HT-29 (cell line): ENCODE measurements at places on chromosomes 11 and 22.

GRCh38 chr11:79100093-79100910, 340.5 kb downstream of the TENM4 start:
- peak; percentile 71 for DNase-seq

DNA sequence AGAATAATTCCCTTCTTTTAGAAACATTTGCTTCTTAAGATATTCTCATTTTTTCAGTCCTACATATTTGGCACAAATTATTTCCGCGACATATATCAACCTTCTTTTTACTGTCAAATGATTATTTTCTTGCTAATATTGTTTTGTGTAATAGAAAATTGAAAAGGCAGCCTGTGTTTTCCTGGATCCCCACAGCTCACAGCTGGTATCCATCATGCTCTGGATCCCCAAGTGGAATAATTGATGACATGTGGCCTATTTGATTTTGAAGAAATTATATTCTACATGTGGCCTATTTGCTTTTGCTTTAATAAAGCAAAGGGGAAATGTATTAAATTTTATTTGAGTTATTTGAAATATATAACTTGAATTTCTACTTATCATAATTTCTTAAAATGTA, 199.4 kb upstream of the LUZP2 start:
- no peak for DNase-seq

GRCh38 chr11:104602643-104603042, 295.6 kb downstream of the CASP12 start:
- DNase-seq: no peak

- no peak for DNase-seq
These were observed 14.0 kb downstream of the PANX1 start for GRCh38 chr11:94142308-94143281.

GRCh38 chr22:32536352-32536751, 61.7 kb downstream of the FBXO7 start:
- no peak for DNase-seq

GRCh38 chr22:32660292-32660691, 141.2 kb upstream of the TIMP3 start:
- peak; percentile 77 for DNase-seq

DNA sequence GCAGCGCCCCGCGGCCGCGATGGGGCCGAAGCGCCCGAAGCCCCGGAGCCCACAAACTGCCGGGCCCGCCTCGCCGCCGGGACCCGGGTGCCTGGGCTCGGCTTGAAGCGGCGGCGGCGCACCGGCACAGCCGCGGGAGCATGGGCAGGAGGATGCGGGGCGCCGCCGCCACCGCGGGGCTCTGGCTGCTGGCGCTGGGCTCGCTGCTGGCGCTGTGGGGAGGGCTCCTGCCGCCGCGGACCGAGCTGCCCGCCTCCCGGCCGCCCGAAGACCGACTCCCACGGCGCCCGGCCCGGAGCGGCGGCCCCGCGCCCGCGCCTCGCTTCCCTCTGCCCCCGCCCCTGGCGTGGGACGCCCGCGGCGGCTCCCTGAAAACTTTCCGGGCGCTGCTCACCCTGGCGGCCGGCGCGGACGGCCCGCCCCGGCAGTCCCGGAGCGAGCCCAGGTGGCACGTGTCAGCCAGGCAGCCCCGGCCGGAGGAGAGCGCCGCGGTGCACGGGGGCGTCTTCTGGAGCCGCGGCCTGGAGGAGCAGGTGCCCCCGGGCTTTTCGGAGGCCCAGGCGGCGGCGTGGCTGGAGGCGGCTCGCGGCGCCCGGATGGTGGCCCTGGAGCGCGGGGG, 346 bp downstream of the FJX1 start:
- peak; percentile 36 for DNase-seq

- no peak for DNase-seq
These were observed 13.0 kb upstream of the OPCML start for GRCh38 chr11:133545199-133545803.

GRCh38 chr11:123683428-123684170, 29.2 kb upstream of the SCN3B start:
- DNase-seq: no peak

DNA sequence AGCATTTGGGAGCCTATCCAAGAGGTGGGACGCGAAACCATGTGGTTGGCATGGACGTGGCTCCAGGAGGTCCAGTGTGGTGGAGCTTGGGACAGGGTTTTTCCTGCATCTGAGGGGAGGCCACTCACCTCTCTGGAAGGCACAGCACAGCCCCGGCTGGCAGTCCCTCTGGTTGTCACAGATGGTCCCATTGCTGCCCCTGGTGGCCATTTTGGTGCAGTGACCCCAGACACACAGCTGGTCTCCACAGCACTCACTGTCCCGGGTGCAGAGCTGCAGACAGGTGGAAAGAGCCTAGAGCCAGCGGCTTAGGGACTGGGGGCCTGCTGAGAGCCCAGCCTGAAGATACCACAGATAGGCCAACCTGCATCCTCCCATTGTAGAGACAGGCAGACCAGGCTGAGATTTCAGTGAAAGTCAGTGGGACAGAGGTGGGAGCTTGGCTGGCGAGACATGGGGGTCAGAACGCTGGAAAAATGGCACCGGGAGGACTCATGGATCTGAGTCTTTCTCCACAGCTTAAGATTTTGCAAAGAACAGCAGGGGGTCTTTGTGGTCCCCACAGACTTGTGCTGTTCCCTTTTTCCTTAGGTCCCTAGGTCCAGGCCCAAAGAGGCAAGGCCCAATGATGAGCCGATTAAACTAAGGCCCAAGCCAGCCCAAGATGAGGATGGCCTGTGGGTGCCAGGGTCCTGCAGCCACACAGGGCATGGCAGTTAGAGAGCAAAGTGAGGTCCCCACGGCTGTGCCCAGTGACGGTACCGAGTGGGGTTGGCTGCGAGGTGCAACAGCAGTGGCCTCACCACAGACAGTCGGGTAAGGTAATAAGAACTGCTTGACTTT, 41.4 kb downstream of the DKK3 start:
- peak; percentile 88 for DNase-seq

DNA sequence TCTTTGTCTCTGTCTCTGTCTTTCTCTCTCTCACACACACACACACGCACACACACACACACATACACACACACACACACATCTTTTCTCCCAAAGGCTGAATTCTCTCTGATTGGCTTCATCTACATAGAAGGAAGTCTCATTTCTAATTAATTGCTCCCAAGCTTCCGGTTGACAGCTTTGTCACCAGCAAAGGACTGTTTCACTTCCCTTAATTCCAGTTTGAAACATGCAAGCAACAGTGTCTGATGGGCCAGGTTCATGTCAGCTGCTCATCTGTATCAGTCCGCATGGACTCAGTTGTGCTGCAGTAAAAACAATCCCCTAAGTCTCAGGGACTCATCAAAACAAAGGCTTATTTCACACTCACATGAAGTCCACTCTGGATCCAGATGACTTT, 16.2 kb upstream of the PVALB start:
- DNase-seq: no peak

DNA sequence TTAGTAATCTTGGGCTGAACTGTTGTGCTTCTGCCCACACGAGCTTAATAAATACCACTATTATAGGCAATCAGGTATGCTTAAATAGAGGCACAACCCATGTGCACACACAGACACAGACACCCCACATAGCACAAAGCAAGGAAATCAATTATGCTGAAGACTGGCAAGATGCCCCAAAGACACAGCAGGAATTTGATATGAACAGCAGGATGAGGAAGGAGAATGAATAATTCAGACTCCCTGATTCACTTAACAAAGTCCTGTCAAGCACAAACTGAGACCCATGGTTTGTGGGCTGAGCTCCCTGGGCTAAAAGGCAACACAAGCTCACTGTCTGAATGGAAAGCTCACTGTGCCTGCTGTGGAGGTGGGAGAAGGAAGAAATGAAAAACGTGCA, 42.5 kb downstream of the RBFOX2 start:
- DNase-seq: no peak

- DNase-seq: no peak
These were observed 11.4 kb upstream of the ADSL start for GRCh38 chr22:40334899-40335298.

GRCh38 chr11:18067372-18067771, 21.3 kb upstream of the TPH1 start:
- DNase-seq: no peak

DNA sequence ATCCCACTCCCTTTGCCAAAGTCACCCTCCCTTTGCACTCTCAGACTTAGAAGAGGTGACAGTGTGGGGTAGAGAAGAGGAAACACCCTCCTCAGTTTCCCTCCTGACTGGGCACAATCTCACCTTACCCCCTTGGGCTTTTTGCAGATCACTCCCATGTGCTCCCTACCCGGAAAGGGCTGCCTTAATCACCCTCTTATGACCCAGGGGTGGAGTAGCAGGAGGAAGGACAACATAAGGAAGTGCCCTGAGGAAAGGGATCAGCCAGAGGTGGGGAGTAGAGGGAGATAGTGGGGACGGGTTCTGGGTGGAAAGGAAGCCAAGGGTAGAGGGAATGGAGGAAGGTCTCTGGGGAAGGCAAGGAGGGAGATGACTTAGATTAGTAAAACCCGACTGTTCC, 52.0 kb downstream of the NRXN2 start:
- no peak for DNase-seq

GRCh38 chr11:8988329-8989234, 15.2 kb downstream of the NRIP3 start:
- no peak for DNase-seq

DNA sequence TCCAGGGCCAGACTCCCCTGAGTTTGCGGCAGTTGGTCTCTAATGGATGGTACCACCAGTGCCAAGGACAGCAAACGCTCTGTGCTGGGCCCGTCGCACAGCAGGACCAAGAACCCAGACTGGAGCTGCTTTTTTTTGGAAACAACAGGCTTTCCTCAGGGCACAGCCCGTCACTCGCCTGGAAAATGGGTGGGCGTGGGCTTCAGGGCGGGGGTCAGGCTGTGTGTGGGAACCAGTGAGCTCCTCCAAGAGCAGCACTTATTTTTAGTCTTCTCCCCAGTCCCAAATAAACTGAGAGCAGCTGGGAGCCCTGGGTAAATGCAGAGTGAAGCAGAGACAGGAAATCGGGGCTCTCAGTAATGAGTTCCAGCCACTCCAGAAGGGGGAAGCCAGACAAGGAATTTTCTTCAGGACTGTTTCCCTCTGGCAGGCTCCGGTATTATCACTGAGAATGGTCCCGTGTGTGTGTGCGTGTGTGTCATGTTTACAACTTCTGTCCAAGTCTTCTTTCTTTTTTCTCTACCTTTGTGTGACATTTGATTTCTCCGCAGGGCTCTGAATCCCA, 63.0 kb downstream of the PPFIBP2 start:
- DNase-seq: peak; percentile 43

DNA sequence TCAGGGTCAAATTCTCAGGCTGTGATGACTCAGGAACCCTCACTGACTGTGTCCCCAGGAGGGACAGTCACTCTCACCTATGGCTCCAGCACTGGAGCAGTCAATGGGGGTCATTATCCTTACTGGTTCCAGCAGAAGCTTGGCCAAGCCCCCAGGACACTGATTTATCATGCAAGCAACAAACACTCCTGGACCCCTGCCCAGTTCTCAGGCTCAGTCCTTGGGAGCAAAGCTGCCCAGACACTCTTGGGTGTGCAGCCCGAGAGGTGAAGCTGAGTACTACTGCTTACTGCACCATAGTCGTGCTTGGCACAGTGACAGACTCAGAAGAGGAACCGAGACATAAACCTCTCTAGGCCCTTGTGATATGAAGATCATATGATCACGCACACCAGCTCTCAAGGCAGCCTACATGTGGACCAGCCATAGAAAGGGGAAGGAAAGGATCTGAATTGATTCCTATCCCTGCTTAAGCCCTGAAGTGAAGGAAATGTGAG, 58.2 kb downstream of the ZNF280B start:
- DNase-seq: no peak

GRCh38 chr22:26143806-26144325, 25.4 kb upstream of the SEZ6L start:
- DNase-seq: no peak
